Stimulated activated CD4-positive, alpha-beta T cell treated with anti-CD3 and anti-CD28 coated beads, Interleukin-2, amount 100 ng/mL, for 48 hours (primary cell): ENCODE measurements at places on chromosomes 12 and 14.

GRCh38 chr12:62732861-62733427 is 202.0 kb downstream of the PPM1H start:
- DNase-seq, result no peak

GRCh38 chr12:52193991-52194390 is 2.2 kb upstream of the KRT80 start:
- no peak for DNase-seq

DNA sequence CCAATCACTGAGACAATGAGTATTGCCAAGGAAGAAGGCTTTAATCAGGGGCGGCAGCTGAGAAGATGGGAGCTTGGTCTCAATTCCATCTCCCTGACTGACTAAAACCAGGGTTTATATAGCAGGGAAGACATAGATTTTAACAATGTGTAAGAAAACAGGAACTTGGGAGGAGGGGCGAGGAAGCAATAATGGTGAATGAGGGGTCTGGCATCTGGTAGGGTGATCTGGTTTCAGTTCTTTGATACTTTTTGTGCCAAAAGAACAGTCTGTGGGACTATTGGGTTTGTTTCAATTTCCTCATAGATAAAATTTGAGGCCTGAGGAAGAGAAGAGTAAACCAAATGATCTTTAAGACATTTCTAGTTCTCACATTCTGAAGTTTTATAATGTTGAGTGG is 49.2 kb downstream of the FUT8 start:
- DNase-seq, result no peak

- DNase-seq, result no peak
Measured at GRCh38 chr14:54211551-54212308, 185.1 kb upstream of the CDKN3 start.

- peak; percentile 33 for DNase-seq
Measured at GRCh38 chr12:70366581-70367257, 629 bp downstream of the KCNMB4 start.

DNA sequence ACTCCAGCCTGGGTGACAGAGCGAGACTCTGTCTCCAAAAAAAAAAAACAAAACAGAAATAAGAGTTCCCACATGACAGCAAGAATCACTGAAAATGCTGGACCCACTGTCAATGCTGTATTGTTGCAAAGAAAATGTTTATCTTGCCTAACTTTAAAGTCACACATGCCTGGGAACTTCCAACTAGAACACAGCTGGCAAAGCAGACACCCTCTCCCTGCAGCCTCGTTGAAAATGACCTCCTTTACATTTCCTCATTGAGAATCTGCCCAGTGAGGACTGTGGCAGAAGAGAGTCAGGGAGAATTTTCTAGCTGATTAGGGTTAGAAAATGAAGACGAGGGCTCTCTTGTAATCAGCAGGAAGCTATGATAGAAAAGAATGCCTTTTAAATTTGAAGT is 42.8 kb upstream of the TCL1A start:
- no peak for DNase-seq
